ENCODE measurements at places on chromosomes 3 and 15.

GRCh38 chr3:195270079-195270816 lies 711 bp downstream of the XXYLT1 start:
- no peak for DNase-seq

DNA sequence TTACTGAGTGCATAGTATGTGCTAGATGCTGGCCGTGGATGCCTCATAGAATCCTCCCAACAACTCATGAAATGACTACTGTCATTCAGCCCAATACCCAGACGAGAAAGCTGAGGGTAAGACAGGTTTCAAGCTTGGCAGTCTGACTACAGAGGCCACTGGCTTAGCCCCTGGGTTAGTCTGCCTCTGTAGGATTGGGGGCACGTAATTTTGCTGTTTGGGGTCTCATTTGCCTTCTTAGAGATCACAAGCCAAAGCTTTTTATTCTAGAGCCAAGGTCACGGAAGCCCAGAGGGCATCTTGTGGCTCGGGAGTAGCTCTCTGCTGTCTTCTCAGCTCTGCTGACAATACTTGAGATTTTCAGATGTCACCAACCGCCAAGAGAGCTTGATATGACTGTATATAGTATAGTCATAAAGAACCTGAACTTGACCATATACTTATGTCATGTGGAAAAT lies 1.0 kb upstream of the CCR5 start:
- no peak for DNase-seq

- DNase-seq = no peak
These were observed 41.4 kb upstream of the TSEN2 start for GRCh38 chr3:12442654-12443501.

DNA sequence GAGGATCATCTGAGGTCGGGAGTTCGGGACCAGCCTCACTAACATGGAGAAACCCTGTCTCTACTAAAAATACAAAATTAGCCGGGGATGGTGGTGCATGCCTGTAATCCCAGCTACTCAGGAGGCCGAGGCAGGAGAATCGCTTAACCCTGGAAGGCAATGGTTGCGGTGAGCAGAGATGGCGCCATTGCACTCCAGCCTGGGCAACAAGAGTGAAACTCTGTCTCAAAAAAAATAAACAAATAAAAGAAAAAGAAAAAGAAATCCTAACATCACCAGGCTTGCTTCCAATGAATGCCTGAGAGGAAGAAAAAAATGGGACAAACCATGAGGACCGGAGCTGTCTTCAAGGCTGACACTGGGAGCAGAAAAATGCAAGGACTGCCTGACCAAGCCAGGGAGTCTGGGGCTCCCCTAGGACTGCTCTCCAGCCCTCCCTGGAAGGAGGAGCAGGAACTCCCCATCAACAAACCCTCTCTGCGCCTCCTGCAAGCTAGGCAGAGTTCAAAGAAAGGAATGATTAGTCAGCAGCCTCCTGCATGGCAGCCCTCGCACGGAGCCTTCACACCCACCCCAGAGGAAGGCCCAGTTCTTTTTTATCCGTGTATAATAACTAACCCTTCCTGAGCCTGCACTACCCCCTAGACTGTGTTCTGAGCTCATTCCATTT lies 55.4 kb downstream of the NUP210 start:
- DNase-seq = no peak

DNA sequence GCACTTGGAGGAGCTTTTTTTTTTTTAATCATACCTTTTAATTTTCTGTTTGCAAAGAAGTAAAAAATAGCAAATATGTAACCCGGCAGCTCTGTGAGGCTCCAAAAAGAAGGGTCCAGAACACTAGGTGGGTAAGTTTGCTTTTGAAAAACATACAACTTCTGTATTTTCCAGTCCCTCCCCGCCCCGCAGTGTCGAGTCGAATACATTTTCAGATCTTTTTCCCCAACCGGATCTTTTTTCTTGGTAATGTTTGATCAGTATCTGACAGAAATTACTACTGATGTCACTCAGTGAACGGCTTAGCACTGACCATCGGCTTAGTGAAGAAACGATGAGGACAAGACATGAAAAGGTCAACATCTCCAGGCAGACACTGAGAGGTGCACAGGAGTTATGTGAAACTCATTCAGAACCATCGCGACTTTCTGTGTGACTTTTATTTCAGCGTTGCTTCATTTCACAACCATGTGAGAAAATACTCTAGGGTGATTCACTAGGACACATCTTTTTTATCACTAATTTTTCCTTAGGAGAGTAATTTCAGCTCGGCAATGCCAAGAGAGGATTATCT lies 11.0 kb downstream of the ISL2 start:
- DNase-seq = no peak

- no peak for DNase-seq
These were observed 5.1 kb downstream of the SPATA12 start for GRCh38 chr3:57065588-57065987.

- DNase-seq = no peak
These were observed 617 bp upstream of the HPS3 start for GRCh38 chr3:149128821-149129220.

DNA sequence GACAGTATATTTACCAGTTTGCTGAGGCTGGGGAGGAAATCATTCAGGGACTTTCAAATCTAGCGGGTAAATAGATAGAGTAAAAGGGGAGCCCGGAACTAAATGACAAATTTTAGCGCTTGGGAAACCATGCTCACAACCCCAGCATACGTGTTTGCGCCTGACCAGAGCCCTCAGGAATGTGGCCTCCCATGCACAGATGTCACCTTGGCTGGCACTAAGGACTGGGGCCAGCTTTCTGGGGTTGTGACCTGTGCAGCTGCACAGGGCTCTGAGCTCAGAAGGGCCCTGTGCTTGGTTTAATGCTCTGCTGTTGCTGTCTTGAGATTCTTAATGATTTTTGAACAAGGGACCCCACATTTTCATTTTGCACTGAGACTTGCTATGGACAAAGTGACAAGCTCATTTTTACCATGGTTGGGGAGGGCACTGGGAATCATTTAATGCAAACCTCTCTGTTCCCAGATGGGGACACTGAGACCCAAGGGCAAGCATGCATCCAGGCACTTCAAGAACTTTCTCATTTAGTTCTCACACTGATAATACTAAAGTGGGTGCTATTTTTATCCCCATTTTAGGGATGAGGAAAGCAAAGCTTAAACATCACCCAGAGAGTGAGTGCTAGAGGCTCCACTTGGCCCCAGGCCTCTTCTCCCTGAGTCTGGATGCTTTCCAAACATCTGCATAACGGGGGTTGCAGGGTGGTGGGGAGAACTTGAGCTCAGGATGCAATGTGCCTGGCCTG lies 44.1 kb upstream of the FAM107A start:
- DNase-seq = no peak

- no peak for DNase-seq
These were observed 90.9 kb upstream of the CGNL1 start for GRCh38 chr15:57285386-57285785.

GRCh38 chr15:48868536-48868935 lies 9.4 kb upstream of the EID1 start:
- no peak for DNase-seq

DNA sequence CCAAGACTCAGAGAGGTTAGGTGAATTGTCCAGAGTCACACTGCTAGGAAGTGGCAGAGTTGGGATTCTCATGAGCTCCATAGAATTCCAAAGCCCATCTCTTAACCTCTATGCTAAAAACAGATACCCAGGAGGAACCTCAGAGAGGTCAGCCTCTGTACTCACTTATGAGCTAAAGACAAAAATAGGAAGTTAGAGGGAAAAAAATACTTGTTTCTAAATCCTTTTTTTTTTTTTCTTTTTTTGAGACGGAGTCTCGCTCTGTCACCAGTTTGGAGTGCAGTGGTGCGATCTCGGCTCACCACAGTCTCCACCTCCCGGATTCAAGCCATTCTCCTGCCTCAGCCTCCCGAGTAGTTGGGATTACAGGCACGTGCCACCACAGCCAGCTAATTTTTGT lies 31.4 kb downstream of the FSD2 start:
- DNase-seq = no peak

DNA sequence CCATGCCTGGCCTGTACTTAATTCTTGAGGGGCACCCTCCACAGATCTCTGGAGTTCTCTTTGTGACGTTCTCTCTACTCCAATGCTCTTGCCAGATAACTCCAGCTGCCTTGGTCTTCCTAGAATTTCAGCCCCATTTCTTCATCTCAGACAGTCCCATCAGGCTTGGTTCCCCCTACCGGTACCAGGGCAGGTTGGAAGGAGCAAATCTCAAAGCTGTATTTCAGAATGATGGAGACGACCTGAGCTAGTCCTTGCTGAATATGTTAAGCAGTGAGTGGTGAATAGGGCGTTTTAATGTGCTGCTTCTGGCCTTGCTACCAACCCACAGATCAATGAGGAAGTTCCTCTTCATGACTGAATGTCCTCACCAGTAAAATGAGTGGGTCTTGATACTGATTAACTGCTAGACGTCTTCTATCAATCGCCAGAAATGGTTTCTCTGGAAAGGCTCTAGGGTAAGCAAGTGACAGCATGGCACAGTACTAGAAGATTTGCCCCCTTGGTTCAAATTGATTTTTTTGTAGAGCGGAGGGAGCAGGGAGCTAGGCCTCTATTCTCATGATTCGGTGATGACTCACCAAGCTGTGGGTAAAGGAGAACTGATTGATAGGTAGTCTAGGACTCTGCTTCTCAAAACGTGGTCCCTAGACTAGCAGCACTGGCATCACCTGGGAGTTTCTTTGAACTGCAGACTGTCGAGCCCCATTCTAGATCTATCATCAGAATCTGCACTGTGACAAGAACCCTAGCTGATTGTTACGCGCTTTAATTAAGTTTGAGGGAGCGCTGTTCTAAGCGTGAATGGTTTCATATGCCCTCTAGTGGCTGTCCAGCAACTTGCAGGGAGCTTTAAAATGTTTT lies 67.8 kb downstream of the UBP1 start:
- DNase-seq = peak; percentile 43

- DNase-seq = no peak
These were observed 103.8 kb upstream of the TJP1 start for GRCh38 chr15:29926083-29926388.

DNA sequence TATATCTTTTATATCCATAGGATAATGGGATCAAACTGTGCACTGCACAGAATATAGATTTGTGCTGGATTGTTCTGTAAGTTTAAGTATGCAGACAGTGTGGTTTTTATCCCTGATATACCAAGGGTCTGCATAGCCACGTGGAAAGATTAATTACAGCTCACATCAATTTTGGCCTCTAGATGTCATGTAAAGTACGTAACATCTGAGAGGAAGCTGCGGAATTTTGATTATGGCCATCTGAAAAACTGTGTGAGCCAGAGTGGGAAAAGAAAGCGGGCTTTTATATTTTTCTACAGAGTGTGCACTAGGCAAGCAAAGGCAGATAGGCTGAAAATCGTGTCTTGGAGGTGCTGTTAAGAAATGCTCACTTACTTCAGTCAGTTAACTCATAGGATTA lies 562.7 kb downstream of the GBE1 start:
- DNase-seq = no peak

DNA sequence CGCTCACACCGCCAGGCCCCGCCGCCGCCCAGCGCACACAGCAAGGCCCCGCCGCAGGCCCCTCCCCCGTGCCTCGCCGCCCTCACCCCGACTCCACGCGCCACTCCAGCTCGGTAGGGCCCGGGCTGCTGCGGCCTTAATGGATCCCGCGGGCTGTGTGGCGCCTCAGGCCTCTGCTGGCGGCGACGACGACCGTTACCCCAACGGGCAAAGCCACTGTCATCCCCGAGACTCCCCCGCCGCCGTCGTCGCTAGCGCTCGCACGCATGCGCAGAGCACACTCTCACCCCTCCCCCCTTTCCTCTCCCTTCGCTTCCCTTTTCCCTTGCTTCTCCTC lies at the start of gene MSL2:
Gene MSL2, minus strand, starts transcription at position 272 of the 337 bp plus-strand sequence. CDS start 1,222 bp downstream, outside the sequence.
- no peak for DNase-seq

DNA sequence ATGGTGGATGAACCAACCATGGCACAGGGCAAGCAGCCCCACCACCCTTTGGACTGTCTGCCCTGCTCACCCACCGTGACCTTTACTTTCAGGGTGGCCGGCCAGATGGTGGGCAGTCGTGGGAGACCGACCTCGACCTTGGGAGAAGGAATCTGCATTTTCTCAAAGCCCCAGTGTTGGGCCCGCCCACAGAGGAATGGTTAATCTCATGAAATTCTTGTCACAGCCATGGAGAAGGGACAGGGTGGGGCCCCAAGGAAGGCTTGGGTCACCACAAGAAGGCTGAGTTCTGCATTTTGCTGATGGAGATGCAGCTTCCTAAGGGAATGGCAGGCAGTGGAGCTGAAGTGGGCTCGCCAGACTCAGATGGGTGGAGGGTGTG lies 2.9 kb downstream of the PLXND1 start:
- DNase-seq = no peak

- DNase-seq = no peak
These were observed 26.4 kb downstream of the LNP1 start for GRCh38 chr3:100427699-100428098.

- no peak for DNase-seq
These were observed 569.8 kb upstream of the IL12A start for GRCh38 chr3:159418571-159419526.

DNA sequence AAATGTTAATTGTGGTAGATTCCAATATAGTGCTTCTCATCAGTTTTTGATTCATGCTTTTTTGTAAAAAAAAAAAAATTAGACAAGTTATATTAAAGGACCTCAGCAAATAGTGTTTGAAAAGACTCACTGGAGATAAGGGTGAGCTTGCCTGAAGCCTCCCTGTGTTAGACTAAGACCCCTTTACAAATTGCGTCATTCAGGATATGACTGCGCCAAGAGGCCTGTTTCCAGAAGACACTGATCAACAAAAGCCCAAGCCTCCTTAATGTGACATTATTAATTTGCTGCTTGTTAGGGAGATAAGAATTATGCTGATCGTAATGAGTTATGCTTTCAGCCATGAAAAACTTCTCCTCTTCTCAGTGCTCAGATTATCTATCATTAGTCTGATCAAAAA lies 13.0 kb upstream of the DNAJC13 start:
- no peak for DNase-seq

DNA sequence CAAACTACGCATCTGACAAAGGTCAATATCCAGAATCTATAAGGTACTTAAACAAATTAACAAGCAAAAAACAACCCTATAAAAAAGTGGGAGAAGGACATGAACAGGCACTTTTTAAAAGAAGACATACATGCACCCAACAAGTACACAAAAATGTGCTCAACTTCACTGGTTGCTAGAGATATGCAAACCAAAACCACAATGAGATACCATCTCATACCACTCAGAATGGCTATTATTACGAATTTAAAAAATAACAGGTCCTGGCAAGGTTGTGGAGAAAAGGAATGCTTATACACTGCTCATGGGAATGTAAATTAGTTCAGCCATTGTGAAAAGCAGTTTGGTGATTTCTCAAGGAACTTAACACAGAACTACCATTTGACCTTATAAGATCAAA lies 175.6 kb upstream of the MLF1 start:
- DNase-seq = no peak

DNA sequence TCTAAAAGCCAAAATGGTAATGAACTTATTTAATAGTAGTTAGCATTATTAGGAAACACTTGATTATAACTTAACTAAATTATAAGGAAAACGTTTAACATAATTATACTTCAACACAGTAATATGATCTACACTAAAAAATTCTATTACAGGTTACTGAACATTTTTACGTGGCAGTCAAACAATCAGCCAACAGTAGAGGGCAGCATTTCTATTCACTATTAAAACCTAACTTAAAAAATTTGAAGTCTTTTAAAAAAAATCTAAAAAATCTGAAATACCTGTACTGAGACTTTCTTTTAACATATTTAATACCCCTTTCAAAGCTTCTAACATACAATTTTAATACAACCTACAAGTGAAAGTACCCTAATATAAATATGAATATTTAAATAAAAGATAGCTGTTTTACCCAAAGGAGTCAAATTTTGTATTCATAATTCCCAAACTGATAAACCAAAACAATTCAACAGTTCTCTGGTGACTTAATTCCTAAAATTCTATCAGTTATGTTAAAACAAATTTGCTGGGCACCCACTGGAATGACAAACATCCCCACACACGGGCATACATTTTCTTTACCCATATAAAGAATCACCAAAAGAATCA lies 41.5 kb downstream of the DLG1 start:
- DNase-seq = peak; percentile 41

Data from CD4-positive, alpha-beta T cell treated with Interleukin-6 at 100 ng/mL for 8 hours (primary cell).